ENCODE measurements at places on chromosomes 5 and 9. TPM values are rescaled to one million over a fixed set of nuclear protein-coding genes. Genes with fewer than 3 reads are reported as not detected.

DNA sequence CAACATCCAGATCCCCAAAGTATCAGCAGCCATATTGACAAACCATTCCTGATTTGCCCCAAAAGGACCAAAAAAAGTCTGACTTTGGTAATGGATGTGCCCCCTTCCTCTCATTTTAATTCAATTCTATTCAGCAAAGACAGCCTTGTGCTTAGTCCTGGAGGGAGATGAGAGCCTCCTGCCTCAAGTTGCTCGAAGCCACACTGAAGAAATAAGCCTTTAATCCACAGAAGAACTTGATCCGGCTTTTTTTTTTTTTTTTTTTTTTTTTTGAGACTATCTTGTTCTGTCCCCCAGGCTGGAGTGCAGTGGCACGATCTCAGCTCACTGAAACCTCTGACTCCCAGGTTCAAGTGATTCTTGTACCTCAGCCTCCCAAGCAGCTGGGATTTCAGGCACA, 8.4 kb upstream of the PAX5 start:
- H3K36me3 ChIP-seq, result no peaks in the 10 kb centered on the region
- H3K4me3 ChIP-seq, result no peak overlapping the region
- H3K4me1 ChIP-seq, result no peaks in the 10 kb centered on the region
- H3K27ac ChIP-seq, result no peak overlapping the region
- no peak for DNase-seq

DNA sequence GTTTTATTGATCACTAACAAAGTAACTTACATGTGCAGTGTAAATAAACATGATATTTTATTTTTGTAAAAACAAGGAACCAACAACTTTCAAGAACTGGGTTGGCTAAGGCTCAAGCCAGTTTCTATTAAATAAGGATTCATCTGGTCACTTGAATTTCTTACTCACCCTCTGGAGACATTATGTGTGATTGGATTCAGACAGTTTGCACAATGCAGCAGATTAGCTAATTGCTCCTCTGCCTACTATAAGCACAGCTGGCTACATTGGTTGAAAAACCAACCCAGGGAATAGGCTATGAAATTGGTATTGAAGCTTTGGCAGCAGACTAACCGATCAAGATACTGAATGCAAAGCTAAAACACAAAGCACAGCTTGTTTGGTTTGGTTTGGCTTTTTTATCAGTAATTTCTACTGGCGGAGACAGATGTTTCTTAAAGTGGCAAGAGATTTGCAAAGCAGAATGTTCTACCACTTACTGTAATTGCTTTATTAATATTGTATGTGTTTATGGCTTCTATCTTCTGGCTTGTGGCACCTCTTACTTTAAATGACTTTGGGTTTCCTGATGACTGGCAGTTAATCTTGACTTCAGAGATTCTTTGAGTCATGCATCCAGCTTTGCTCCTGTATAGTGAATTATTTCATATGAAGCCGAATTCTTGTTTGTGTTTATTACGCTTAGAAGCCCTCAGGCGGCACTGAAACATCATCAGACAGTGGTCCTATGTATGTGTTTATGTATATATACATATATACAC, 231.5 kb downstream of the MPDZ start:
- H3K4me3 ChIP-seq, result no peak overlapping the region
- no peaks in the 10 kb centered on the region for H3K4me1 ChIP-seq
- H3K36me3 ChIP-seq, result no peaks in the 10 kb centered on the region
- DNase-seq, result no peak
- no peaks in the 10 kb centered on the region for H3K27me3 ChIP-seq

GRCh38 chr5:78677777-78678668, 29.5 kb upstream of the LHFPL2 start:
- H3K4me1 ChIP-seq, result peaks cover 9% of the 10 kb centered on the region
- H3K27ac ChIP-seq, result peak overlapping the region; percentile 30
- no peak overlapping the region for H3K4me3 ChIP-seq
- no peaks in the 10 kb centered on the region for H3K36me3 ChIP-seq

- no peaks in the 10 kb centered on the region for H3K36me3 ChIP-seq
- H3K4me3 ChIP-seq, result peak overlapping the region; percentile 32
- peak; percentile 13 for DNase-seq
- peak overlapping the region; percentile 2 for H3K27ac ChIP-seq
- no peaks in the 10 kb centered on the region for H3K4me1 ChIP-seq
- H3K27me3 ChIP-seq, result no peaks in the 10 kb centered on the region
Observed at GRCh38 chr5:95081500-95081960, 203.4 kb downstream of the MCTP1 start.

GRCh38 chr9:88809355-88810161, 181.7 kb upstream of the S1PR3 start:
- H3K27me3 ChIP-seq, result no peaks in the 10 kb centered on the region
- no peaks in the 10 kb centered on the region for H3K4me1 ChIP-seq
- DNase-seq, result no peak
- H3K27ac ChIP-seq, result no peak overlapping the region

GRCh38 chr9:7859701-7860334, 60.2 kb upstream of the DMAC1 start:
- no peak overlapping the region for H3K4me3 ChIP-seq
- no peak for DNase-seq
- no peaks in the 10 kb centered on the region for H3K27me3 ChIP-seq
- H3K36me3 ChIP-seq, result no peaks in the 10 kb centered on the region
- H3K4me1 ChIP-seq, result 0 out of 2 replicates have a peak, but pooled peaks cover 3% of the 10 kb centered on the region

- H3K36me3 ChIP-seq, result no peaks in the 10 kb centered on the region
- no peak for DNase-seq
- H3K4me3 ChIP-seq, result peak overlapping the region; percentile 57
- peaks cover 10% of the 10 kb centered on the region for H3K27me3 ChIP-seq
Observed at GRCh38 chr9:98944057-98944733, 488 bp downstream of the COL15A1 start.

DNA sequence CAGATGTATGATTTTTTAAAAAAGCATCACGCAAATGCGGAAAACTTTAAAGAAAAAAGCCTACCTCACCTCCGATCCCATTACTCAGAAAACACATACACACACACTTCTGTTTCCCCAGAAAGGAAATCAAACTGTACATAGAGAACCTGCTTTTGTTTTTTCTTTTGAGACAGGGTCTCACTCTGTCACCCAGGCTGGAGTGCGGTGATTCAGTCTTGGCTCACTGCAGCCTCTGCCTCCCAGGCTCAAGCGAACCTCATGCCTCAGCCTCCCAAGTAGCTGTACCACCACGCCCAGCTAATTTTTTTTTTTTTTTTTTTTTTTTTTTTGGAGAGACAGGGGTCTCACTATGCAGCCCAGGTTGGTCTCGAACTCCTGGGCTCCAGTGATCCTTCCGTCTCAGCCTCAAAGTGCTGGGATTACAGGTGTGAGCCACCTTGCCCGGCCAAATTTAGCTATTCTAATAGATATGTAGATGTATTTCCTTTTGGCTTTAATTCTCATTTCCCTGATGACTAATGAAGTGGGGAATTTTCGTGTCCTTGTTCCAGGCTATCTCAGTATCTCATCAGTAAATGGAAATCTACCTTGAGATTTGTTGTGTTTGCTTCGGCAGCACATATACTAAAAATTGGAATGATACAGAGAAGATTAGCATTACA, 25.7 kb upstream of the EEIG1 start:
- no peaks in the 10 kb centered on the region for H3K36me3 ChIP-seq
- no peaks in the 10 kb centered on the region for H3K27me3 ChIP-seq
- peaks cover 14% of the 10 kb centered on the region for H3K4me1 ChIP-seq
- no peak overlapping the region for H3K4me3 ChIP-seq
- no peak for DNase-seq
- H3K27ac ChIP-seq, result no peak overlapping the region

GRCh38 chr5:159819591-159820411, 96.5 kb upstream of the ADRA1B start:
- H3K27ac ChIP-seq, result no peak overlapping the region
- no peaks in the 10 kb centered on the region for H3K36me3 ChIP-seq
- no peak overlapping the region for H3K4me3 ChIP-seq
- no peak for DNase-seq
- no peaks in the 10 kb centered on the region for H3K4me1 ChIP-seq

GRCh38 chr5:91264311-91265051, 118.6 kb downstream of the ARRDC3 start:
- H3K27me3 ChIP-seq, result no peaks in the 10 kb centered on the region
- H3K4me1 ChIP-seq, result peaks cover 27% of the 10 kb centered on the region
- peak; percentile 66 for DNase-seq
- peak overlapping the region; percentile 44 for H3K27ac ChIP-seq
- H3K36me3 ChIP-seq, result no peaks in the 10 kb centered on the region

GRCh38 chr5:77305956-77306355, 95.5 kb downstream of the PDE8B start:
- no peak for DNase-seq
- no peak overlapping the region for H3K4me3 ChIP-seq
- no peak overlapping the region for H3K27ac ChIP-seq
- no peaks in the 10 kb centered on the region for H3K27me3 ChIP-seq

GRCh38 chr5:180898621-180899246, at the start of gene BTNL8:
Gene BTNL8 (plus strand): TSS chr5:180899159. CDS start chr5:180899311, 152 bp downstream.
- no peaks in the 10 kb centered on the region for H3K36me3 ChIP-seq
- no peaks in the 10 kb centered on the region for H3K4me1 ChIP-seq
- H3K27me3 ChIP-seq, result no peaks in the 10 kb centered on the region

DNA sequence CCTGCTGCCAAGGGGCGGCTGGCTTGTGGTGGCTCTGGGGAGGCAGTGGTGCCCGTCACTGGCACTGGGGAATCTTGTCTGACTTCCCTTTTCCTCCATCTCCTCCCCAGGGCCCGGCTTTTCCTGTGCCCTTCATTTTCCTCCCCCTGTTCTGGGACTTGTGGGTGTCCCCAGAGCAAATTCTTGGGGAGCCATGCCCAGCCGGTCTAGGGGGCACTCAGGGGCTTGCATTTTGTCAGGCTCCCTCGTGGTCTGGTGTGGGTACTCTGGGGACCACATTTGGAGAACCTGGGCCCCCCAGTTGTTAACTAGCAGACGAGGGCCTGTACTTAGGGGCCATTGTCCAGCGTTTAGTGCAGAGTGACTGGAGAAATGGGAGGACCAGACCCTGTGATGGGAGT, 105.2 kb upstream of the IER5L start:
- H3K27ac ChIP-seq, result no peak overlapping the region
- no peaks in the 10 kb centered on the region for H3K4me1 ChIP-seq
- H3K27me3 ChIP-seq, result peaks cover 55% of the 10 kb centered on the region
- DNase-seq, result no peak
- H3K36me3 ChIP-seq, result no peaks in the 10 kb centered on the region

- no peaks in the 10 kb centered on the region for H3K27me3 ChIP-seq
- H3K36me3 ChIP-seq, result peaks cover 30% of the 10 kb centered on the region
- H3K4me1 ChIP-seq, result peaks cover 21% of the 10 kb centered on the region
- H3K4me3 ChIP-seq, result peak overlapping the region; percentile 78
- H3K27ac ChIP-seq, result no peak overlapping the region
Observed at GRCh38 chr5:95733107-95733665, 2.0 kb downstream of the RHOBTB3 start.

DNA sequence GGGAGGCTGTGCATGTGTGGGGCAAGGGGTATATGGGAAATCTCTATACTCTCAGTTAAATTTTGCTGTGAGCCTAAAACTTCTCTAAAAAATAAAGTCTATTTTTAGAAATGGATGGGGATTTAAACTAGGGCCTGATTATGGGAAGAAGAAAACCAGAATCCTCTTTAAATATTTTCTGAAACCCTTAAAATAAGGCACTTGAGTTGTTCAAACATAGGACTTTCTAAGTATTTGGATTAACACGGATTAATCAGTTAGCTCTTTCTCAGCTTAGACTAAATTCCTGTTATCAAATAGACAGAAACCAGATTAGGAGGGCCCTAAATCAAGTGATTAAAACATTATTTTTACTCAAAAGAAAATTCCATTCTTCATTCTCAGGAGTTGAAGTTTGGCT, 438.4 kb downstream of the EFNA5 start:
- peaks cover 16% of the 10 kb centered on the region for H3K4me1 ChIP-seq
- H3K4me3 ChIP-seq, result no peak overlapping the region
- DNase-seq, result no peak
- H3K27ac ChIP-seq, result no peak overlapping the region

DNA sequence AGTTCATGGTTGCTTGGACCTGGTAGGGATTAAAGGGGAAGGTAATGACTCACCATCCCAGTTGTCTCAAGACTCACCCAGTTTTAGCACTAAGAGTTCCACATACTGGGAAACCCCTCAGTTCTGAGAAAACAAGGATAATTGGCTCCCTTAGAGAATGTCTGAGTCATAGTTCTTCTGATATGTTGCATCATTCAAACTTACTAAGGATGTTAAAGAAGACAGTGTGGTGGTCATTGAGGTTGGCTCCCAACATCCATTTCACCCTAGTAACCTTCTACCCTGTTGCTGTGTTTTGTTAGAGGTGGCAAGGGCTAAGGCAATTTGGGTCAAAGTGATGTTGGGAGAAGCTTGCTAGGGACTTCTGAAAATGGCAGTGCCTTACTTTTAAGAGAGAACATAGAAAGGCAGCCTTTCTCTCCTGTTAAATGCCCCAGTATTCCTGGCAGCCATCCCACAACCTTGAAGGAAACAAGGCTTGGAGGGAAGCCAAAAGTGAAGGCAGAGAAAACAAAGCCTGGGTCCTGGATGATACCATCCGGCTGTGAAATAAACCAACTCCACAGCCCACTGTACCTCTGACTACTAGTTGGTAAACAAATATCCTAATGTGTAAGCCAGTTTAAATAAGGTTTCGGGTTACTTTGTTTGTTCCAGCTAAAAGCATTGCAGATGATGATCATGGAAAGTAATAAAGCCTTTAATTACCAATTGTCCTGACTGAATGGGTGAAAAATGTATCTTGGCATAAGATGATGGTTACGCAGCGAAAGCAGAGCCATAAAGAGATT, 80.4 kb upstream of the ADAMTSL1 start:
- H3K4me3 ChIP-seq, result no peak overlapping the region
- H3K27me3 ChIP-seq, result no peaks in the 10 kb centered on the region

GRCh38 chr9:79955300-79955699, 383.5 kb downstream of the TLE4 start:
- H3K4me3 ChIP-seq, result no peak overlapping the region
- no peak overlapping the region for H3K27ac ChIP-seq
- no peaks in the 10 kb centered on the region for H3K36me3 ChIP-seq
- no peaks in the 10 kb centered on the region for H3K4me1 ChIP-seq
- DNase-seq, result no peak
- no peaks in the 10 kb centered on the region for H3K27me3 ChIP-seq

IFNE gene
- not detected for total RNA-seq

MYMK gene
- 1.1 TPM for total RNA-seq

BNC2 gene
- total RNA-seq, result 16.1 TPM

ZNF462 gene
- 27.4 TPM for total RNA-seq

FCN2 gene
- total RNA-seq, result not detected

PIP5K1B gene
- 0.36 TPM for total RNA-seq

FGD3 gene
- total RNA-seq, result 0.65 TPM

LCN2 gene
- not detected for total RNA-seq

LCN1 gene
- not detected for total RNA-seq

ARL14EPL gene
- 0.66 TPM for total RNA-seq

ANXA2R gene
- 3.3 TPM for total RNA-seq

OGN gene
- not detected for total RNA-seq

SLC4A9 gene
- total RNA-seq, result not detected

MROH2B gene
- not detected for total RNA-seq

SGCD gene
- total RNA-seq, result 5.8 TPM

FOXD4 gene
- 1.4 TPM for total RNA-seq

IFNA4 gene
- total RNA-seq, result not detected

STK10 gene
- total RNA-seq, result 14.5 TPM
